Activated CD4-positive, alpha-beta T cell treated with anti-CD3 and anti-CD28 coated beads, Interleukin-2, amount 10 ng/mL, durations not matched to agents 7 days and 5 days (primary cell): ENCODE measurements at places on chromosomes 11 and 22. TPM values are rescaled to one million over a fixed set of nuclear protein-coding genes. Genes with fewer than 3 reads are reported as not detected.

- no peak for DNase-seq
Measured at GRCh38 chr11:34284811-34285481, 72.9 kb downstream of the ABTB2 start.

DNA sequence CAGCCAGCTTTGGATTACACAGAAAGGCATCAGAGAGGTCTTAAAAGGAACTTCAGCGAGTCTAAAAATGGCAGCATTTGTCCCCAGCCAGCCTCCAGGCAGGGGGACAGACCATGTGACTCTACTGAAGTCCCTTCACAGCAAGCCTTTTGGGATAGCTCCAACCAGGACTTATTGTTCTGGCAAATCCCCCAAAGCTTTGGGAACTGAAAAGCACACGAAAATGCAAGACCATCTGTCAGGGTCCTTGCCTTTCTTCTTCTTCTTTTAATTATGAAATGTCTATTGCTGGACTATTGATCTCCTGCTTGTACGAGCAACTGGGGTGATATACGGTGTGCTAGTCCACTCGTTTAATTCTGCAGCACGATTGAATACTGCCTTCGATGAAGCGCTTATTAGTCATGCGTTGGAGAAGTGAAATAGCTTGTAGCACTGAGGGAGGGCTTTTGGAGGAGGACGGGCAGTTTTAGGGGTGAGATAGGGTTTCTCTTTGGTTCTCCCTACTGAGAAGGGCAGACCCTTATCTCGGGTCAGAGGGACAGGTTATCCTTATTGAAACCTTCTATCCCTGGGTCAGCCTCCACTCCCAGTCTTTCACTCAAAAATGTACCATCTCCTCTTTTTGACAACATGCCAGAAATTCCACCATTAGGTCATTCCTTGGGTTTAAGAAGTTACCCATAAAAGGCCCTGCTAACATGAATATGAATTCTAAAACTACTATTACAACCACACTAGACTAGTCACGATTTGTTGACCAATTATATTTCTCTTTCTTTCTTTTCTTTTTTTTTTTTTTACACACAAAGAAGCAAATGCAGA lies 416.4 kb downstream of the MIAT start:
- DNase-seq = no peak

The LDLRAD3 gene
- 0.07 TPM for total RNA-seq

The MYBPC3 gene
- not detected for total RNA-seq
